ENCODE measurements at places on chromosomes 3 and 15.

DNA sequence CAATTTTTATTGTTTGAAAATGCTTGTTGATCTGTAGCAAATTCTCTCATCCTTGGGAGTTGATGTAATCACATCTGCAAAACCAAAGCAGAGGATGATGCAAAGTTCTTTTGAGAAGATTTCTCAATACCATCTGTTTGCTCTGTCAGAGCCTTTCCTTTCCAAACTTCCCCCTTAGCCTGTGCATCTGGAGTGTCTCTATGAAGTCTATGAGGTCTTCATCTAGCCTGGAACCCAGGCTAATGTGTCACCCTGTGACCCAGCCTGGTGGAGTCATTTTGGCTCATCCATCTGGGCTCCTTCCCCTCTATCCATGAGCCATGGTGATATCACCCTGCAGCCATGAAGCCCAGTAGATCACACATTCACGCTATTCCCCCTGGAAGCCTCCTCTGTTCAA lies 123.2 kb upstream of the SLC7A14 start:
- DNase-seq = no peak

- no peak for DNase-seq
Observed at GRCh38 chr3:120645083-120645845, 36.8 kb downstream of the HGD start.

DNA sequence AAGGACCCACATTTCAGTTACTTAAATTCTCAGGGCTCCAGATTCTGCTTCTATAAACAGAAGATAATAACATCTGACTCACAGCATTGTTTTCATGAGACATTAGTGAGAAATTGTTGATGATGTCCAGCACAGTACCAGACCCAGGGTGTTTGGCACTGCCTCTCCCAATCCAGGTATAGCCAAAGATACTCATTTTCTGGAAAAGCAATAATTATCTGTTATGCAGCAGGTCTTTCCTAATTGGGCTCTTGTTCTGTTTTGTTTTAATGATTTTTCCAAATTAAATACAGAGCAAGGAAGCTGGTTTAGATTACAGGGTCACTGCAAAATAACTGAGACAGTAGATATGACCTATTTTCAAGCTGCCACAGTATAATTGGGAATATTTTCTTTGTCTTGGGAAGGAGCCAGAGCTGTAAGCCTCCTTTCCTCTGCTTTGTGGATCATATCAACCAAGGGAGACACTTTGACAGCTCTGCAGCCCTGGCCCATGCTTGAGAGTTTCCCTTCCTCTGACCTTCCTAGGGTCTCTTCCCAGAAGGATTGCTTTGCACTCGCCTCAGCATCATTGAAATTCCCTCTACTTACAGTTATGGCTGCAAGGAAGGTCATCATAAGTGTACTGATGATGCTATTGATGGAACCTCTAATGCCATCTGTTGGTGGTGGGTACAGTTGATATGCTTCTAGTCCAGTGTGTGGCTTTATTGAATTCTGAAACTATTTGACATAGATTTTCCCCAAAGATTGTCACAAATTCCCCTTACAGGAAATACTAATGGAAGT lies 522.4 kb upstream of the ADAMTS9 start:
- DNase-seq = no peak

DNA sequence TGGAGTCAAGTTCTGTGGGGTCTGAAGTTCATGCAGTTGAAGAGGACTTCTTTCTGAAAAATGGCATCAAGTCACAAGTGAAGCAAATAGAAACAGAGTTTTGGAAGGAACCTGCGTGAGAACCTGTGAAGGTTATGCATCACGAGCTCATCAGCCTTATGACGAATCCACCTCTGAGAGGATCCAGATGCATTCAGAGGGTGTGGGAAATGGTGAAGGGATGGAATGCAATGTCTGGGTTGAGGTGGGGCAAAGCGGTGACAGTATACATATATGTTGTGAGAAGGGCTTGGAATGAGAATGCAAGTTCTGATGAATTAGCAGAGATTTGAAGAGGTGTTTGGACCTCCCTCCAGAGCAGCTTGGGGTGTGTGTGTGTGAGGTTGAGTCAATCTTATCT lies 382.1 kb upstream of the TBL1XR1 start:
- DNase-seq = no peak

GRCh38 chr15:99371180-99372103 lies 120.2 kb downstream of the LRRC28 start:
- DNase-seq = no peak

GRCh38 chr3:55322638-55323037 lies 164.5 kb downstream of the WNT5A start:
- DNase-seq = peak; percentile 51

- DNase-seq = peak; percentile 49
Observed at GRCh38 chr15:39171944-39172368, 408.9 kb upstream of the THBS1 start.

GRCh38 chr3:194785315-194785714 lies 99.6 kb downstream of the FAM43A start:
- no peak for DNase-seq

- no peak for DNase-seq
Observed at GRCh38 chr15:32994810-32995424, 199.6 kb downstream of the FMN1 start.

DNA sequence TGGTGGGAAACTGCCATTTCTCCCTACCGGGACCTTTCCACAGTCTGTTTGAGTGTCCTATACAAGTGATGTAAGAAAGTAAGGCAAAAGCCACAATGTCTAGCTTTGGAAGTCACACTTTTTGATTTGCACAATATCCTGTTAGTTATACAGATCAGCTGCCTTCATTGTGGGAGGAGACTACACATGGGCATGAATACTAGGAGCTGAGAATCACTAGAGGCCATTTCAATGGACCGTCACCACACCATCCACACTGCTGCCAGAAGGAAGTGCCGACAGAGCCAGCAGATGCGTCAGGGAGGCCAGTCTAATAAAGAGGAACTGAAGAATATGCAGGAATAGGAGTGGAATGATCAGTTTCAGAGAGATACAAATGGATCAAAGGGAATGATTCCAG lies 65.8 kb downstream of the SCN11A start:
- DNase-seq = no peak

DNA sequence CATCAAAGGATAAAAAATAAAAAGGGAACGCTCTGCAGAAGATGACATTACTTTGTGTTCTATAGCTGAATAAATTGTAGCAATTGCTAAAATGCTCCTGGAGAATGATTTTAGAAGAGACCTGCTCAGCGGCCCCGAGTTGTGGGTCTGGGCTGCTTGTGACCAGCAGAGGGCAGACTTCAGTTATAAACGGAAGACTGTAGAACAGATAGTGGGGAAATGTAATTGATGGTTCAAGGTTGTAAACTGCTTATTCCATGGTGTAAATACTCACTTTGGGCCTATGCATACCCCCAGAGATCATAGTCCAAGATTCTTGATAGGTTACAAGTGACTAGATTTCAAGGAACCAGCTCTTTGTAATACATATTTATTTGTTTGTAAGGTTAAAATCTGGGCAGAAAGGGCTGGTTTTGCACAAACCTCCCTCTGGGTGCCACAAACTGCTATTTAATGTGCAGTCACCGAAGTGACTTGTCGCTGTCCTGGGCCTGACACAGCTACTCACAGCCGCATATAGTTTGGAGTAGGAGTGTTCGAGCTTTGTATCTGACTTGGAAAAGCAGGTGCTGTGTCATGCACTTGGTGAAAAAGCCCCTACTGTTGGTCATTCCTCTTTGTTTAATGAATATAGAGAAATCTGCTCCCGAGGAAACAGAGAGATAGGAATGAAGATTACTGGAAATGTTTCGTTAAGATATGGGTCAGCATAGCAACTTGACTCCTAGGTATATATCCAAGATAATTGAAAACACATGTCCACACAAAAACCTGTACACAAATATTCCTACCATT lies 34.7 kb upstream of the NDUFB4 start:
- DNase-seq = peak; percentile 70

GRCh38 chr3:13688824-13689223 lies 139.9 kb downstream of the FBLN2 start:
- DNase-seq = no peak

- DNase-seq = no peak
Observed at GRCh38 chr3:187694801-187695200, 7.6 kb downstream of the RTP2 start.

DNA sequence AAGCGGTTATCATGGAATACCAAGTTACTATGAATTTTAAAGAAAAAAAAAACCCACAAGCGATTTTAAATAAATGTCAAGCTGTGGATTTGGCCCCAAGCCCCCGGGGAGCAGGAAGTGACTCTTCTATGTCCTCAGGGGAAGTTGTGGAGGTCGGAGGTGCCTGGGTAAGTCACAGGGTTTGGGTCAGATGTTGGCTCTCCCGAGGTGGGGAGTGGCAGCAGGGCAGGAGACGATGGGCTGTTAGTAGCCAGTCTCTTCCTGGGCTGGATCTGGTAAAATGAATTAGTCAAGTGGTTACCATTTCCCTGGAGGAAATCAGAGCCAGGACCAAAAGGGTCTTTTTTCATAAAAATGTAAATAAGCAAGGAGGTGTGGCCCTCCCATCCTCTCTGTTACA lies 316.7 kb downstream of the TLE3 start:
- DNase-seq = no peak

DNA sequence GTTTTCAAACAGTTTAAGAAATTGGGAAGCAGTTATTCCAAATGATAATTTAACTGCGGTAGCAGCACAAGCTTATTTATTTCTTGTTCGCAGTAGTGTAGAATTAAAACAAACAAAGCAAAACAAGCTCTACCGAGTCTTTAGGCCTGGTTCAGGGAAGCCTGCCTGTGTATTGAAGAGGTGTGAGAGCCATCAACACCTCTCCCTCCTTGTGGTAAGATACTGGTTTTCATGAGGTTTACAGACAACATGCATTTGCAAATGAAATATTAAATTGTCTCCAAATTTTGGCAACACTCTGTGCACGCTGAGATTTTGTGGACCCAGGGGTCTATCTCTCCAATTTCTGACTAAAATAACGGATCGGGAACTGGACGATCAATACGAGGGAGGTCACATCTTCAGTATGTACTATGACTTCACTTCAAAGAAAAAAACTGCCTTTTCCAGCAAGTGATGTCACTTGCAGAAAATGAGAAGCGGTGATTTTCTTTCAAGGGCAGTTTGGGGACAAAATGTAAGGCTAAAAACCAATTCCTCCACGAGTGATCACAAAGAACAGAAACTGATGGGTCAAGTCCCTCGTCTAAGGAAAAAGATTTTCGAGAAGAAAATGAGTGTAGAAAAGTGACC lies 721 bp downstream of the ATR start:
- no peak for DNase-seq

GRCh38 chr3:111616417-111617105 lies 21.4 kb upstream of the ZBED2 start:
- no peak for DNase-seq

GRCh38 chr3:123713211-123713610 lies 128.4 kb upstream of the HACD2 start:
- peak; percentile 9 for DNase-seq

GRCh38 chr15:95760508-95760907 lies 570.0 kb upstream of the NR2F2 start:
- DNase-seq = no peak

DNA sequence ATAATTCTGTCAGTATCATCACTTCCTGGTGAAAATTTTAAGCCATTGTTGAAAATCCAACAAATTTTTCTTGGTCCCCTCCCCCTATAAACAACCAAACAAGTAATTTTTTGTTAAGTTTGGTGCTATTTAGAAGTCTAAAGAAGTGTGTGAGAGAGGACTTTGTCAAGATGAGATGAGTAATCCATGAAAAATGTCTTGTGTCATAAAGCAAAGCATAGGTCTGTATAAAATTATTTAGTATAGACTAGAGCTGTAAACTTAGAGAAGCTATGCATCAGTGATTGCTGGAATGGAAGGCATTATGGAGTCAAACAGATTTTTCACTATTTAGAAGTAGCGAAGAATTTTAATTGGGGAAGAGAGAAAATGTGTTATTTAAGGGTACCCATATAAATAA lies 31.4 kb downstream of the MAPK6 start:
- DNase-seq = no peak

- DNase-seq = no peak
Observed at GRCh38 chr3:23113455-23114171, 89.5 kb upstream of the UBE2E2 start.

- no peak for DNase-seq
Observed at GRCh38 chr3:70853161-70853944, 540.9 kb upstream of the MDFIC2 start.

- DNase-seq = no peak
Observed at GRCh38 chr15:57036352-57036751, 117.9 kb downstream of the TCF12 start.

DNA sequence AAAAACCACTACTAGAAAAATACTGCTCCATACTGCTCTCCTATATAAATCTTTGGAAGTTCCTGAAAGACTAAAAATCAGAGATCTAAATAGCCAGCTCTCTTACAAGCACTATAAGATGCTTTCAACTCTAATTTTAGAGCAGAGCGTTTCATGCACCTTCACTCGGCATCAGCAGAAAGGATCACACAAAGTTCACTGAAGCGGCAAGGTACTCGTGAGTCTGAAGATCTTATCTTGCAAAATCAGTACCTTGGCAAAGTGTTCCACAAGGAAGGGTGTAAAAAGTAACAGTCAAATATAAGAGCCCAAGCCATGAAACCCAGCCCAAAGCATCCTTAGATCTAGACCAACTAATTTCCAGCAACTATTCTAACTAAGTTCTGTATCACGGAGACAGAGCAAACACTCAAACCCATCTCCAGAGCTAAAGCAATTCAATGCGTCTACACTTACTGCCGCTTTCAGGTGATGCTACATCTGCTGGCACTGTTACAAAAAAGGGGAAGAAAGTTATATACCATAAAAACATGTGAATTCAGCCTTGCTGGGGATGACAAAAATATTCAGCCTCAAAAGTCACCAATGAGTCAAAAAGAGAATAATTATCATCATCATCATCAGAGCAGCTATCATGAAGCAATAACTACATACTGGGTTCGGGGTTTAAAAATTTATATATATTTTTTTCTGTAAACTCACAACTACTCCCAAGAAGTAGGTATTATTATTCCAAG lies 16.3 kb downstream of the VPS39 start:
- no peak for DNase-seq

GRCh38 chr3:133292296-133292695 lies 107.6 kb upstream of the BFSP2 start:
- no peak for DNase-seq

GRCh38 chr3:128113817-128114794 lies 9.5 kb downstream of the RUVBL1 start:
- DNase-seq = no peak

DNA sequence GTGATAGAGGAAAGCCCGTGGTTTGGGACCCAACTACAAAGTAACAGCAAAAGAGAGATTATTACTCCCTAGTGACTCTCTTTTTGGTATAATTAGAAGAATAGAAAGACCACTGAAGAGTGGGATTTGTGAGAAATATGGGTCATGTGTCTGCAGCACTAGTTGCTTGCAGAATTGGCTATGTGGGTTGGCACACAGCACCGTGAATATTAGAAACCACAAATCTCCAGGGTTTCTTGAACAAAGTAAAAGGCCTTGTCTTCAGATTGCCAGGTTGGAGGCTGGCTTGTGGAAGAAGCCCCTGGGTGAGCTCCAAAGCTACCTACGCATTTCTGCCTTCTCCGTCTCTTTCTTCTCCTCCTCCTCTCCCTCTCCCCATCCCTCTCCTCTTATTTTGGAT lies 177.9 kb upstream of the ICE2 start:
- no peak for DNase-seq
